Esophagus squamous epithelium (tissue), 5 donors: ENCODE measurements at places on chromosomes 3 and 15.

- no peak for DNase-seq
Observed at GRCh38 chr15:66611257-66612053, 45.7 kb upstream of the LCTL start.

GRCh38 chr3:12294885-12295580, 6.2 kb downstream of the PPARG start:
- DNase-seq, result no peak

DNA sequence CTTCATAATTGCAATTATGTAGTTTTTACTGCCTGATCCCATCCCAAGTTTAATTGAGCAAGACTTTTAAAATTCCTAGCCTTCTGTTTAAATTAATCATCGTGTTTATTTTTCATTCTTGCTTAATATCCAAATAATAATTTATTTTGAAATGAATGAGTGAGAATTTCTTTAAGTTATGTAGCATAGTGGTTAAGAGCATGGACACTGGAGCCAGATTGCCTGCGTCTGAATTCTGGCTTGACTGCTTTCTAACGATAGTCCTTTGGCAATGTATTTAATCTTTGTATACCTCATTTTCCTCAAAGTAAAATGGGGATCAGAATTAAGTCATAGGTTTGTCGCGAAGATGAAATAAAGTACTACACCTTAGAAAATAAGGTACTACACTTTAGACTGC, 71.4 kb downstream of the LRRC49 start:
- DNase-seq, result no peak

- no peak for DNase-seq
Observed at GRCh38 chr3:141870091-141870687, 6.3 kb upstream of the ATP1B3 start.

DNA sequence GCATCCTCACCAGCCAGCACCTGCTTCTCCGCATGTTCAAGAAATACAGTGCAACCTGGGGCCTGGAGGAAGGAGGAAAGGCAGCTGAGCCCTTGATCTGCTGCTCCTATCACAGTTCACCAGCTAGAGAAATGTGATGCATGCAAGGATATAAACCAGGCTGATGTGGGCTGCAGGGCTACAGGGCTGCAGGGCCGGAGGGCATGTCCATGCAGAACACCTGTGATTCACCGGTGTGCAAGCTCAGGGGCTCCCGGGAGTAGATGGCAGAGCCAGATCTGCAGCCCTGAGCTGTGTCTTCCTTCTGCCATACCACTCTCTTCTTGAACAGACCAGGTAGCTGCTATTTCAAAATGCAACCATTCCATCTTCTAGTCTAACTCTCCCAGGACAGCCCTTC, 84.9 kb downstream of the HMG20A start:
- no peak for DNase-seq

DNA sequence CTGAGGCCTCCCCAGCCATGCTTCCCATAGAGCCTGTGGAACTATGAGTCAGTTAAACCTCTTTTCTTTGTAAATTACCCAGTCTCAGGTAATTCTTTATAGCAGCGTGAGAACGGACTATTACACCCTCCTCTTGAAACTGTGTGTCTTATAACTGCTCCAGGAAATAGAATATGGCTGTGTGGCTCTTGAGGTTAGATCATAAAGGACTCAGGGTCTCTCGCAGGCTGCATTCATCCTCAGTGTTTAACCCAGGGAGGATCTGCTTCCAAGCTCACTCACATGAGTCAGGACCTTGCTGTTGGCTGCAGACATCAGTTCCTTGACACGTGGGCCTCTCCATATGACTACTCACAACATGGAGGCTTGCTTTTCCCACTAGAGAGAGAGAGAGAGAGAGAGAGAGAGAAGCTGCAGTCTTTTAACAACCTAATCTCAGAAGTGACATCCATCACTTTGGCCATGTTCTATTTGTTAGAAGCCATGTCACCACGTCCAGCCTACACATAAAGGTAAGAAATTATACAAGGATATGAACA, 114.3 kb upstream of the UBE2E1 start:
- DNase-seq, result no peak

GRCh38 chr3:45124352-45124751, 21.8 kb downstream of the CDCP1 start:
- DNase-seq, result no peak

DNA sequence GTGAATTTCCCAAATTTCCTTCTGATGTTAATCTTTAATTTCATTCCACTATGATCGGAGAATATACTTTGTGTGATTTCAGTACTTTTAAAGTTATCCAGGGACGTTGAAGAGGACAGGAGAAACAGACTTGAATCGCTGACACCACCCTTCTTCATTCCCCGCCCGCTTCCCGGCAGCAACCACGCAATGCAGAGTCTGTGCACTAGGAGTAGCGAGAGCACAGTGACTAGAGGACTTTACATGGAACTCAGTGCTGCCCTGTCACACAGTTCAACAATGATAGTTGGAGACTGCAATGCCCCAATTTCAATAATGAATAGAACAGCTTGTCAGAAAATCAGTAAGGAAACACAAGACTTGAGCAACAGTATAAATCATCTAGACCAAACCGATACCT, 73.9 kb downstream of the RNF13 start:
- DNase-seq, result no peak

DNA sequence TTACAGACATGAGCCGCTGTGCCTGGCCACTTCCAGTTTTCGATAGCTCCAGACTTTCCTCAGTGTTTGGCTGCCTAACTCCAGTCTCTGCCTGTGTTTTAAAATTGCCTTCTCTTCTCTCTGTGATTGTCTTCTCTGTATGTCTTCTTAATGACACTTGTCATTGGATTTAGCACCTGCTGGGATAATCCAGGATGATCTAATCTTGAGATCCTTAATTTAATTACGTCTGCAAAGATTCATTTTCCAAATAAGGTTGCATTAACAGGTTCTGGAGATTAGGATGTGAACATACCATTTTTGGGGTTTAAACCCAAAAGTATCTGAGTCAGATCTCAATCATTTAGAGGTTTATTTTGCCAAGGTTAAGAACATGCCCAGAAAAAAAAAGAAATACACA, 222.2 kb upstream of the PDZRN3 start:
- no peak for DNase-seq

- no peak for DNase-seq
Observed at GRCh38 chr15:96540283-96540682, 209.8 kb downstream of the NR2F2 start.

DNA sequence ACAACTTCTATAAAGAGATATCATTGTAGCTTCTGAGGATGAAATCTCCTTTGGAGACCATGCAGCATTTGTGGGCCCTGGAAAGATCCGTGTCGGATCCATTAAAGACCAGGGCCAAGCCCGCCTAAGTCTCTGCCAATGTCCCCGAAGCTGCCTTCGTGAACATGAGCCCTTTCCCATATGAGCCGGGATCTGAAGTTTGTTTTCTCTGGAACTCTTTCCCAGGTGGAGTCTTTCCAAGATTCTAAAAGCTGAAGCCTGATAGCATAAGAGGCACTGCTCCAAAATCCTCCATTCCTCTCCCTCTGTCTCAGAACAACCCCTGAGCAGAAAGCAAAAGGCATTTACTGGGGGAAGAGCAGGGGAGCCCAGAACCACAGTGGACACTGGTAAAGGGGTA, 274.6 kb downstream of the NTRK3 start:
- DNase-seq, result no peak

DNA sequence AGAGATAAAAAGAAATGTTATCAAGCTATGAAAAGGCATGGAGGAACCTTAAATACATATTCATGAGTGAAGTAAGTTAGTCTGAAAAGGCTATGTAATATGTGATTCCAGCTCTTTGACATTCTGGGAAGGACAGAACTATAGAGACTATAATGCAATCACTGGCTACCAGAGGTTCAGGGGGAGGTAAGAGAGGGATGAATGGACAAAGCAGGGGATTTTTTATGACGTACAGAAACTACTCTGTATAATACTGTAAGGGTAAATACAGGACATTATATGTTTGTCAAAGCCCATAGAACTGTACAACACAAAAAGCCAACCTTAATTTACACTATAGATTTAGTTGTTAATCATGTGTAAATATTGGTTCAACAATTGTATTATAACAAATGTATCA, 46.1 kb downstream of the MCTP2 start:
- DNase-seq, result no peak
